Stimulated activated naive B cell treated with anti-CD40 and anti-IgM and Interleukin-4, amounts not matched to agents 10 μg/mL and 1 μg/mL and 100 μg/mL, for 72 hours (primary cell): ENCODE measurements at places on chromosomes 1 and 21.

DNA sequence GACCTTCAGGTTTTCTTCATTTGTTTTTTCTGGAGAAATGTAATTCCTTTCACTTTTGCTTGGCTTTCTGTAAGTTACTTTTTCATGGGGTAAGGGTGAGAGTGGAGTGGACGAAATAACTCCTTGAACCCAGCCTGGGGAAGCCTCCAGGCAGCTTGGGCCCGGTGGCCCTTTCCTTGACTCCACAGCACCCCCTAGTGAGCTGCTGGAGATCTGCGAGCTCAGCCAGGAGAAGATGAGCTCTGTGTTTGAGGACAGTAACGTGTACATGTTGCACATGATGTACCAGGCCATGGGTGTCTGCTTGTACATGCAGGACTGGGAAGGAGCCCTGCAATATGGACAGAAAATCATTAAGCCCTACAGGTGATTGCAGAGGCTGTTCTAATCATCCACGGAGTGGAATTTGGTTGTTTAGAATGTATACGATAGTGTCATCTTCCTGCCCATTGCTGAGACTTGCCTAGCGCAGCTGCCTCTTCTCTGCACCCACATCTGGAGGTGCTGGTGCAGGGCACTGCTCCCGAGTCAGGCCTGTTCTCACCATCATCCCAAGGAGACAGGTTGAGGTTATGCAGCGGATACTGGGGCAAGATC, 51.0 kb downstream of the SMYD2 start:
- peak; percentile 22 for DNase-seq

GRCh38 chr1:220813013-220813412, 26.3 kb downstream of the MTARC1 start:
- no peak for DNase-seq

GRCh38 chr1:6785318-6785727, at the start of gene CAMTA1:
CAMTA1 (plus strand) TSS chr1:6785454; CDS start chr1:6785531, 77 bp downstream.
- DNase-seq: no peak

DNA sequence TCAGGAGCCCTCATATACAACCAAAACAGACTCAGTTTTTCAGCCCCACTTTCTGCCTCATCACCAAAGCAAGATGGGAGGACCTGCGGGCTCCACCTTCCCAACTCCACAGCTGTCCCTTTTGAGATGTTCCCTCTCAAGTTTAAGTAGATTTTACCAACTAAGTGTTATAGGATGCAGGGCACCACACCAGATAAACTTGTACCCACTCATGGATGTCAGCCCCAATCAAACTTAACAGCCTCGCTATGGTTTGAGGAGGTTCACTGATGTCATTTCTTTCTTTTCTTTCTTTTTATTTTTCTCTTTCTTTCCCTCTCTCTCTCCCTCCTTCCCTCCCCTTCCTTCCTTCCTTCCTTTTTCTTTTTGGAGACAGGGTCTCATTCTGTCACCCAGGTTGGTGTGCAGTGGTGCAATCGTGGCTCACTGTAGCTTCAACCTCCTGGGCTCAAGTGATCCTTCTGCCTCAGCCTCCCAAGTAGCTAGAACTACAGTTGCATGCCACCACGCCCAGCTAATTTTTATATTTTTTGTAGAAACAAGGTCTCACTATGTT, 13.4 kb downstream of the CD58 start:
- no peak for DNase-seq

- DNase-seq: no peak
Observed at GRCh38 chr1:3625151-3625907, 514 bp downstream of the TPRG1L start.

- no peak for DNase-seq
Observed at GRCh38 chr1:63688302-63688890, 85.4 kb upstream of the ROR1 start.

- DNase-seq: no peak
Observed at GRCh38 chr1:44355582-44356305, 687 bp upstream of the ERI3 start.

DNA sequence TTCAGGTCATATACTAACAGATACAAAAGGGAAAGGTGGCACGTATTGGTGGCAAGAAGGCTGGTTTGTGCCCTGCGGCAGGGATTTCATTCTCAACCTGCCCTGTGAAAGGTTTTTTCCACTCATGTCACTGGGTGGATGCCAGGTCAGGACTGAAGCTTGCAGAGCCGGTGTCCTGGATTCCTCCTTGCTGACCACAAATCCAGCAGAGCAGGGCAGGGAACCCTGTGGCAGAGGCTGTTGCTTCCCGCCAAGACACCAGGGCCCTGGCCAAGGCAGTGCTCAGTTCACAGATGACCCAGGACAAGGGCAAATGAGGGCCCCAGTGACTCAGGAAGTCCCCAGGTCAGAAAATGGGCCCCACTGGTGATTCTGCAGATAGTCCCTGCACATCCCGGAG, 16.4 kb downstream of the BSND start:
- no peak for DNase-seq

GRCh38 chr1:153546796-153547559, 1.4 kb upstream of the S100A4 start:
- DNase-seq: no peak

DNA sequence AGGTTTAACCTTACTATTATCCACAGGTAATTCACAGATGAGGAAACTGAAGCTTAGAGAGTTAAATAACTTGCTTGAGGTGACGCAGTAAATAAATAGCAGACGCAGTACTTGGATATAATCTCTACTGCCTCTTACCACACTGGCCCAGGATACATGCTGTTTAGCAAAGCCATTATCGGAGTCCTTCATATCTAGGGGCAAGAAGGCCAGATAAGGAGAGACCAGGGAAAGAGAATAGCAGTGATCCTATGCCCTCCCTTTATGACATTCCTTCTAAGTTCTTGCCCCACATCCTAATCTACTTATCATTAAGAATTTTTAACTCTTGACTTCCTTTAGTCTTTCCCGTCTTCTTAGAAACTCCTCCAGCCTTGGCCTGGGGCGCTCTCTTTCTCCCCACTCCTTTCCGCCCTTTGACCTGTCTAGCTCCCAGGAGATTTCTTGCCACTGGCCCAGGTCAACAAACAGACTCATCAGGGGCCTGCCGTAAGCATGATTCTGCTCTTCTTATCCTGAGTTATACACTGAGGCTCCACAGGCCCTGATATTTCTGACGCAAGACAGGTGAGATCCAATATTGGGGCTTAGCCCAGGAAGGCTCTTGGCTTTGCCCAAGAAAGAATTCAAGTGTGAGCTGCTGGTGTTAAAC, 11.4 kb upstream of the SLAMF1 start:
- DNase-seq: no peak

- no peak for DNase-seq
Observed at GRCh38 chr1:62429581-62429980, 7.3 kb upstream of the USP1 start.

DNA sequence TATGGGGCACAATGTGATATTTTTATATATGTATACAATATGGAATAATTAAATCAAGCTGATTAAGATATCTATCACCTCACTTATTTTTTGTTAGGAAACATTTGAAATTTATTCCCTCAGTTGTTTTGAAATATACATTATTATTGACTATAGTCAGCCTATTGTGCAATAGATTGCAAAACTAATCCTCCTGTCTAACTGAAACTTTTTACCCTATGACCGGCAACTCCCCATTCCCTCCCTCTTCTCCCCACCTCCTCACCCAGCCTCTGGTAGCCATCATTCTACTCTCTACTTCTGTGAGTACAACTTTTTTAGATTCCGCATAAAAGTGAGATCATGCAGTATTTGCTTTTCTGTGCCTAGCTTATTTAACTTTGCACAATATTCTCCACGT, 117.7 kb upstream of the SGIP1 start:
- DNase-seq: no peak
